ENCODE measurements at places on chromosomes 3 and 15.
A peak's percentile ranks its signal among the peaks of the same experiment; 100 is the strongest.

GRCh38 chr3:134749802-134750553, 45.1 kb upstream of the EPHB1 start:
- ATAC-seq = no peak

DNA sequence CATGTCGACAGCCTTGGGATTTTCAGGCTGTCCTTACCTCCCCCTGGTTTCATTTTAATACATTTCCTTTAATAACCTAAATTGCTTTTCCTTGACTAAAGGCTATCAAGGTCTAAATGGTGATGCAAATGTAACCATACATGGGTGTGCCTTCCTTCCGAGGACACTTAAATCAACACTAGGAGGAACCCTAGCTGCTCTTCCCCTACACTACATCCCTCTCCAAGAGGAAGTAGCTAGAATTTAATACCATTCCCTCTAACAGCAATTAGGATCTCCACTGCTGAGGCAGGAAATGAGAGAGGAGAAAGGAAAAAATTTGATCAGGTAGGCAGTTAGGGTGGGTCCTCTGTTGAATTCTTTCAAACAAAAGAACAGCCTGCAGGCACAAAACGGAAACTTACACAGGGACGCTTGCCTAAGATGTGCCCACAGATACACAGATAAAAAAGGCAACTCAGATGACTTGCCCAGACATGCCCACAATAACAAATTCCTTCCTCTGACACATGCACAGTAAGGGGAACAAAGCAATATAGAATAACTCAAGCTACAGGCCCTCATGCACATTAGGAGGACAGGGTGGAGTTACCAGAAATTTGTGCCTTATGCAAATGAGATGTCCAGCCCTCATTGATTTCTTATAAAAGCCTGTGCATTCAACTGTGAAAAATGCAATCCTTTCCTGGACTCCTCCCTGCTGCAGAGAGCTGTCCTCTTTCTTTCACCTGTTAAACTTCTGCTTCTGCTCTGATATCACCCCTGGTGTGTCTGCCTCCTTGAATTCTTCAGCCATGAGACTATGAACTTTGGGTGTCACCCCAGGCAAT, 1024.4 kb upstream of the CADM2 start:
- ATAC-seq = peak; percentile 69

GRCh38 chr3:187870360-187871203, 125.3 kb upstream of the BCL6 start:
- no peak for ATAC-seq

DNA sequence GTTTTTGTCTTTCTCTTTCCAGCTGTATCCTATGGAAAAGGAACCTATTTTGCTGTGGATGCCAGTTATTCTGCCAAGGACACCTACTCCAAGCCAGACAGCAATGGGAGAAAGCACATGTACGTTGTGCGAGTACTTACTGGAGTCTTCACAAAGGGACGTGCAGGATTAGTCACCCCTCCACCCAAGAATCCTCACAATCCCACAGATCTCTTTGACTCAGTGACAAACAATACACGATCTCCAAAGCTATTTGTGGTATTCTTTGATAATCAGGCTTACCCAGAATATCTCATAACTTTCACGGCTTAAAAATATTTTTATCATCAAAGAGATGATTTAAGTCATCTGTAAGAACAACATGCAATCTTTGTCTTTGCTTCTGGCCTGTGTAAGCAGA, 44.9 kb upstream of the PARP14 start:
- no peak for ATAC-seq

GRCh38 chr3:12454816-12455121, 29.5 kb upstream of the TSEN2 start:
- ATAC-seq = no peak

GRCh38 chr3:105406268-105406667, 39.6 kb downstream of the ALCAM start:
- no peak for ATAC-seq

GRCh38 chr3:24305795-24306467, 188.7 kb downstream of the THRB start:
- ATAC-seq = peak; percentile 70

- no peak for ATAC-seq
Measured at GRCh38 chr3:13746385-13746784, 133.5 kb downstream of the WNT7A start.

- no peak for ATAC-seq
Measured at GRCh38 chr15:41955807-41956525, 16.4 kb downstream of the EHD4 start.

GRCh38 chr3:136632625-136633081, 119.5 kb downstream of the STAG1 start:
- no peak for ATAC-seq

Data from SK-N-SH treated with all-trans-retinoic acid at 6 μM for 48 hours (cell line).